Small intestine (tissue), 16 donors: ENCODE measurements at places on chromosomes 6 and 20.

GRCh38 chr6:47057830-47058540 is 15.9 kb upstream of the ADGRF1 start:
- DNase-seq, result no peak

- DNase-seq, result peak; percentile 8
Observed at GRCh38 chr6:38567436-38567835, 72.3 kb downstream of the BTBD9 start.

DNA sequence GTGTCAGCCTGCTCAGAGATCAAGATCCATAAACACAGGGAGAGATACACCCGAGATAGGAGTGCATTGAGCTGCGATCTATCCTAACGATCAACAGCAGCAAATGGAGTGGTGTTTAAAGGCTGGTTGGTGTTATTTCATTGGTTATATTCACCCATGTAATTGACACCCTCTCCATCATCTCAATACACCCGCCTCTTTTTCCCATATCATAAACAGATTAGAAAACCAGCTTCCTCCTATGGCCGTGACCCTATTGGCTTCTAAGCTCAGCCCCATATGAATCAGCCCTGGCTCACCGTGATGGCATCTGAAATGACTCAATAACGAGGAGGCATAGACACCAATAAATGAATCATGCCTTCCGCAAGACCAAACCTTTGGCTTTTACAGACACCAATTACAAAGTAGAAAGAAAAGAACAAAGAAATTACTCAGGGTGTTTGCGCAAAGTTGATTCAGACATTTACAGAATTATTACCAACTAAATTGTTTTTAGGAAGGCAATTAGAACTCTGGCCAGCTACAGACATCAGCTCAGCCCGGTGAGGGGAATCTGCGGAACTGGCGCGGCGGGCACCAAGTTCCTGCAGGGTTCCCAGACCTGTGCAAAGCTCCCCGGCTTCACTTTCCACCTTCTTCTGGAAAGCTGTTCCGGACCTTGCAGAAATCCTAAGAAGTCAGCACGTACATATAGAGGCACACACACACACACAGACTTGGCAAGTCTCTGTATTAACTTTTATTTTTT is 11.5 kb downstream of the PMEPA1 start:
- DNase-seq, result peak; percentile 98

DNA sequence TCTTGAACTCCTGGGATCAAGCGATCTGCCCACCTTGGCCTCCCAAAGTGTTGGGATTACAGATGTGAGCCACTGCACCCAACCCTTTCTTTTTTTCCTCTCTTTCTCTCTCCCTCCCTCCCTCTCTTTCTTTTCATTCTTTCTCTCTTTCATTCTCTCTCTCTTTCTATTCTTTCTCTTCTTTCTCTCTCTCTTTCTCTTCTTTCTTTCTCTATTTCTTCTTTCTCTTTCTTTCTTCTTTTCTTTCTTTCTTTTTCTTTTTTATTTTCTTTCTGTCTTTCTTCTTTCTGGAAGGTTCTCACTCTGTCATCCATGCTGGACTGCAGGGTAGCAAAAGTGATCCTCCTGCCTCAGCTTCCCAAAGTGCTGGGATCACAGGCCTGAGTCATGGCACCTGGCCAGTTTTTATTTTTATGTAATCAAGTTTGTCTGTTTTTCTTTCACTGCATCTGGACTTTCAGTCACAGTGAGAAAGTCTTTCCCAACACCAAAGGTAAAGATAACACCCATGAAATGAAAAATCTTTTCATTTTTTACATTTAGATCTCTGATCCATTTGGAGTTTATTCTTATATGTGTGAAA is 20.2 kb upstream of the BCLAF1 start:
- DNase-seq, result no peak

- no peak for DNase-seq
Observed at GRCh38 chr6:5941188-5941587, 65.5 kb downstream of the NRN1 start.

DNA sequence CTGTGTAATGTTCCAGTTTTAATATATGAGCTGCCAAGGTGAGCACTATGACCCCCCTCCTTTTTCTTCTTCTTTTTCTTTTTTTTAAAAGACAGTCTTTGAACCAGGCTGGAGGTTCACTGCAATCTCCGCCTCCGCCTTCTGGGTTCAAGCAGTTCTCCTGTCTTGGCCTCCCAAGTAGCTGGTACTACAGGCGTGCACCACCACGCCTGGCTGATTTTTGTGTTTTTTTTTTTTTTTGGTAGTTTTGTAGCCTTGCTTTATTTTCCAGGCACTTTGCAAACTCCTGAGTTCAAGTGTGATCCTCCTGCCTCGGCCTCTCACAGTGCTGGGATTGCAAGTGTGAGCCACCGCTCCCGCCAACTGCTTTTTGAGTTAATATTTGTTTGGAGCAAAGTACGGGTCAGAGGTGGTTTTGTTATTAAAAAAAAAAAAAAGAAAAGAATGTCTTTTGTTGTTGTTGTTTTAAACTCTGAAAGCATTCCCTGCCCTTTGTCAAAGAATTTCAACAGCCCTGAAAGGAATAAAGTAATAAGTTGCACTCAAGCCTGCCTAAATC is 78.6 kb downstream of the JARID2 start:
- DNase-seq, result peak; percentile 19

- DNase-seq, result no peak
Observed at GRCh38 chr20:8829256-8829655, 239.6 kb upstream of the PLCB4 start.

DNA sequence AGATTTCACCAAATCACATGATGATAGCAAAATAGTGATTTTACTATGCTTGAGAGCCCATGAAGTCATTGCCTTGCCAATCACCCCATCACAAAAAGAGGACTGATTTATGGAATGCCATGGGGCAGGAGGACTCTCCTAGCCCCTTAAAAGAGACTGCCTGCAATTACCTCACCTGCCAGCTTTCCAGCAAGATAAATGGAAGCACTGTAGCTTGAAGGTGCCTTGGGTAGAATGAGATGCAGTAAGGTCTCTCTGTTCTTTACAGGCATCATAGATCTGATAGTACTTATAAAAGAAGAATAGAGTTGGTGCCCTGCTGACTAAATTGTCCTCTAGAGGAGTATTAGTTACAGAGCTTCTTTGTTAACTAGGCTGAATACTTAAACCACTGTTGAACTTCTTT is 242.3 kb downstream of the TMEM242 start:
- DNase-seq, result no peak

DNA sequence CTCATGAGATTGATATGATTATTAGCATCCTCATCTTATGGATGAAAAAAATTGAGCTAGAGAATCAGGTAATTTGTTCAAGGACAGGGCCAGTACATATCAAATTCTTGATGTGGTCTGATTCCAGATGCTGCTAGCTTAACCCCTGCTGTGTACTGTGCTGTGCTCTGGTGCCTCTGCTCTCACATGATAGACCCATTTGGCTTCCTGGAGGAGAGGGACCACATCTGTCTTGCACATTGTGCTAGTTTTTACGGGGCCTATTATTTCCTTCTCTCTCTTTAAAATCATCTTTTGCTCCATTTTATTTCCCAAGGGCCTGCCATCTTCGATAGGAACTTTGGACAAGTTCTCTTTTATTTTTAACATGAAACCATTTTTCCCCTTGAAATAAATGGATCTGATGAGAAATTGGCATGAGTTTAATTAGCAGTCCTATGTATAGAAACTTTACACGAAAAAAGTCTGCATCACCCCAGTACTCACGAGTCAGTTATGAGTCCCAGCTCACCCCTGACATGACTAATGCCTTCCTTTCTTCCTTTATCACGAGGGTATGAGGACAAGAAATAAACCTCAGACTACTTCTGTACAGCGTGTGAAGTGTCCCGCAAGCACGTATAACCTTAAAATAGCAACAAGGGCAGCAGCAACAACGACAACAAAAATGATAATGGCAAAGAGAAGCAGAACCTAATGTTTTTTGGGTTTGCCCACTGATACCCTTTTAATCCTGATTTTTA is 26.5 kb downstream of the CD109 start:
- DNase-seq, result no peak

DNA sequence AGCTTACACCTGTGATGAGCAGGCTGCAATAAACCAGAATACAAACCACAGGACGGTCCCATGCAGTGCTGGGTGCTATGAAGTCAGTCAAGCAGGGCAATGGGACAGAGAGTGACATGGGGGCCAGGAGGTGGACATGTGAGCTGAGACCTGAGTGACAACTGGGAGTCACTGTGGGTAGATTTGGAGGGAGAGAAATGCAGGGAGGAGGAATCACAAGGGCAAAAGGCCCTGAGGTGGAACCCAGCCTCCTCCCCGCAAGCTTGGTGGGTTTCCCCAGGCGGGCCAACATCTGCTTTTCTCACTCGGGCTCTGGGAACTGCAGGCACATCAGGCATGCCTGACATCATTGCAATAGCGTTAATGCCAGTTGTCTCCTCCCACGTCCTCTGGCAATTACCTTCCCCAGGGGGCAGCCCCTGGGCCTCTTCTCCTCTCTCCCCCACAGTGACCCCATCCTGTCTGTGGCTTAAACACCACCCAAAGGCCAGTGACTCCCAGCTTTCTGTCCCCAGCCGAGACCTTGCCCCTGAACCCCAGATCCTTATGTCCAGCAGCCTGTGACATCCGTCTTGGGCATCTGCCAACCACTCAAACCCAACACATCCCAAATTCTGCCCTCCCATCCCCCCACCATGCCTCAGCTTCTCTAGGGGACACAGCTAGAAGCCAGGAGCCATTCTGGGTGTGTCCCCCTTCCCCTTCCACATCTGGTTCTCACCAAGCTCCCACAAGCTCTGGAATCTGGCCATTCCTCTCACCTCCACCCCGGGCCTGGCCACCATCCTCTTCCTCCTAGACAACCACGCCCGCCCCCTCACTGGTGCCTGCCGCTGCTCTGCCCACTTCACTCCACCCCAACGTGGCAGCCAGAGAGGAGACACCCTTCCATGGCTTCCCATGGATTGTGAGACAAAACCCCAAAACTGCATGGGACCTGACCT is 28.2 kb downstream of the PDRG1 start:
- DNase-seq, result no peak

DNA sequence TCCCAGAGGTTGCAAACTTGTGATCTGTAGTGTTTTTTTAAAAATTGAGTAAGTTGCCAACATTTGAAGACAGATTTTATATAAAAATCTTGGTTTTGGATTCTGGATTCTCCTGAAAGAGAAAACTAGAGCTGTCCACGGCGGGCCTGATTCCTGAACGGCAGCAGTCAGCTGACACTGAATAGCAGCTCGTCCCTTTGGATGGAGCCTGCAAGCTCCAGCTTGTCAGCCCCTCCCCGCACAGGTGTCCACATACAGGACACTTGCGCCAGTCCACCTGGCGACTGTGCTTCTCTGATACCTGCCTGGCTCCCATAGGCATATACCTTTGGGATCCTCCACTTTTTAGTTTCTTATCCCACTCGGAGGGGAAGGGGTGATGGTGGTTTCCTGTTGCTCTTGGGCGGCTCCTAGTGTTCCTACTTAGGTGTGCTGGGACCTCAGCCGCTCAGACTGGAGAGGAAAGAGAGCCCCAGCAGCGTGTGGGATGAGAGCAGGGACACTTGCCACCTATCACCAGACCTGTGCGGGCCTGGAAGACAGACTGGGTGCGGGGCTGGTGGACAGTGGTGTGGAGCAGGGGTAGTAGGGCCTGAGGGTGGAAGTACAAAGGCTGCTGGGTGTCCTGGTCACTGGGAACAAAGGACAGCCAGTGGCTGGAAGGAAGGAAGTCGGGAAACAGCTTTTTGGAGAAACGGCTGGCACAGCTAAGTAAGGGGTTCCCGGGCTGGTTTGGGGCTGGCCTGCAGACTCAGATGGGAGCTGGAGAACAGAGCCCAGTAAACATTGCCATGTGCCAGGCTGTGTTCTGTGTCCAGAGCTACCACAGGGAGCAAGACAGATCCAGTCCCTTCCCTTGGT is 18.3 kb downstream of the GHRH start:
- no peak for DNase-seq

GRCh38 chr6:126033696-126034095 is 47.4 kb downstream of the TRMT11 start:
- peak; percentile 52 for DNase-seq

- no peak for DNase-seq
Observed at GRCh38 chr6:124551711-124552233, 410.5 kb upstream of the RNF217 start.

DNA sequence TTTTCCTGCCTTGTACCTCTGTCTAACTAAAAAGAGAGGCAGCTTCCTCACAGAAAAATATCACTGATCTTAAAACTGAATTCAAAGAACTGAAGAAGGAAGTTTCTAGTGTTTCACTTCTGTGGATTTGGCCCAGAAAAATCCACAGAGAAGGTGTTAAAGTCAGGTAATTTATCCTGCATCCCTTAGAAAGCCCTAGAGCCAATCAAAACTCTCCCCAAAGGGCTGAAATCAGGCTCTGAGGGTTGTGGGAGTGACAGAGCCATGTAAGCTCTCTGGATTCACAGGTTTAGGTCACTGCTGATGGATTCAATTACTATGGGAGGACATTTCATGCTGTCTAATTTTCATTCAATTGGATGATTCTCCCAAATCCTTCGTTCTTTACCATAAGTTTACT is 152.3 kb downstream of the OR2B2 start:
- no peak for DNase-seq

DNA sequence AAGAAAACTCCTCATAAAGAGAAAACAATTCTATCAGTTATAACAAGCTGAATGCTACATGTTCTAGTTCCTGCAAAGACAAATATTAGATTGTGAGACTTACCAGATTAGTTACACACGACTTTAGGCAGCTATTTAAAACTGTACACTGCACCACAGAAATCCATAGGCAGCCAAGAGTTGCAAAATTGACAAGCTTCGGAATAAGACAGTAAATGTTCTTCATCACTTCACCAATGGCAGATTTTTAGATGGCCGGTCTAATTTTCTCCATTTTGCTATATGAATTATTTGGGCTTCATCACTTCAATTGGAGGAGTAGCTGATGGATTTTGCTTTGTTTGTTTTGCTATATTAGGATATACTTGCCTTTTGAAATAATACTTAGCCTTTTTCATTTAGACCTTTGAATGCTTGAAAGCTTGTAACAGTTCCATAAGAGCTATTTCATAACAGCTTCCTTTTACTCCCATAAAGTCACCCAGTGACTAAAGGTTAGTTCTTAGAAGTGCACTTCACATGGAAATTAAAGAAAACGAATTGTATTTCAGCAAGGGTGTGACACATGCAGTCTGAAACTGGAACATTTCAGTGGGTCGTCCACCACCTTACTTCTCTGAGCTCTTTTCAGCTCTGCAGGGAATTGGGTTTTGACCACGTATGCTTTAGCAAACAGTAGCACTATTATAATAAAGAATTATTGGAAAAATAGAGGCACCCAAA is at the start of gene ROS1:
TSS of gene ROS1 (minus strand) at position 512 of the 723 bp plus-strand sequence. CDS start at position 226, 286 bp downstream.
- DNase-seq, result peak; percentile 16

GRCh38 chr6:169579407-169580111 is 122.3 kb downstream of the WDR27 start:
- no peak for DNase-seq

GRCh38 chr20:45826381-45827019 is 612 bp downstream of the TNNC2 start:
- DNase-seq, result no peak

- peak; percentile 44 for DNase-seq
Observed at GRCh38 chr20:46757754-46758678, 48.6 kb downstream of the SLC2A10 start.
